GDM1 (cell line): ENCODE measurements at places on chromosomes 11 and 22.

DNA sequence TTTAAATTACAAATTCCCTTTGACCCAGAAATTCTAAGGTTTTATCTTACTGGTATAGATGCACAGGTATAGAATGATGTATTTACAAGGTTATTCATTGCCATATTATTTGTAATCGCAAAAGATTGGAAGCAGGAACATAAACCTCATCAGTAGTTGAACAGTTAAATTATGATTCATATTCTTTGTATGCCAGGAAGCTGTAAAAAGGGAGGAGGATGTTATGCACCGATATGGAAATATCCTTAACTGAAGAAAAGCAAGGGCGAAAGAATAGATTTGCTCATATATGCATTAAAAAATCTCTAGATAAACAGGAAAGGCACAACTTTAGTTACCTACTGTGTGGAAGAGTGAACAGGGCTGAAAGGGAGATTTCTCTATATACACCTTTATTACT lies 36.7 kb downstream of the PPFIA1 start:
- DNase-seq = no peak

GRCh38 chr11:19954899-19955298 lies 205.4 kb downstream of the DBX1 start:
- no peak for DNase-seq

- no peak for DNase-seq
Measured at GRCh38 chr11:43787824-43788223, 92.8 kb upstream of the ALKBH3 start.

DNA sequence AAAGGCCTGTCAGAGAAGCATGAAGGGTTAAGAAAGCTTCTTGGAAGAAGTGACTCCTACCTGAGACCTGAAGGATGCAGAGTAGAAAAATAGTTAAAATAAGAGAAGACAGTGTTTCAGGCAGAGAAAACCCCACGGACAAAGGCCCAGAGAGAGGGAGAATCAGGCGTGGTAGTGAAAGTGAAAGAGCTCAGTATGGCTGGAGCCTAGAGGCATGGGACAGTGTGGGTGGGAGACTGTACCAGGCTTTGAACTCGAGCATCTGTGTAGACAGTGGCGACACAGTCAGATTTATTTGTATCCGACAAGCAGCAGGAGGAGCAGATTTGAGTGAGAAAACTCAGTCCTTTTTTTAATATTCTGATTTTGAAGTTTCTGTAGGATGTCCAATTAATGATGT lies 360.0 kb downstream of the OPCML start:
- no peak for DNase-seq

GRCh38 chr11:130381317-130381716 lies 47.1 kb downstream of the ADAMTS8 start:
- DNase-seq = no peak

GRCh38 chr22:26502688-26503561 lies 9.3 kb downstream of the TFIP11 start:
- DNase-seq = peak; percentile 95

DNA sequence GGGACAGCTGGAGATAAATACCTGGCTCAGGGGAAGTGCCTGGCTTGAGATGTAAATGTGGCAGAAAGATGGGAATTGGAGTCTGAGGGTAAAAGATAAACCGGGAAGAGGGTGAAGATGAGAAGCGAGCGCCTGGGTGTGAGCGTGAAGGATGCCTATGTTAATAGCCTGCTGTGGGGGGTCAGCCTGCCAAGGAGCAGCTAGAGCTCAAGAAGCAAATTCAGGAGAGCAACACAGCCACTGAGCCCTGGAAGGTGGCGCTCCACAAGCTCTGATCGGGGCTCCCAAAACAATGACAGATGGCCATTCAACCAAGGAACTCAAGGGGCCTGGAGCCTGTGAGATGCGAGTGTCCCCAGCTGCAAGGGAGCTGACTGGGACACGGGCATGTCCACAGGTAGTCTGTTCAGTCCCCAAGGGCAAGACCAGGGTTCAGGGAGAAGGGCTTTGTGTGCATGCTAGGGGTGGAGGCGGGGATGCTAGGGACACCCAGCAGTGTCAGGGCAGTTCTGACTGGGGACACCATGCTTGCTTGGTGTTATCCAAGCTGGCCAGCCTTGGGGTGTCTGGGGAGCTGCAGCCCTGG lies 2.8 kb downstream of the GSC2 start:
- no peak for DNase-seq

GRCh38 chr11:3224401-3225057 lies 5.9 kb upstream of the MRGPRG start:
- no peak for DNase-seq

DNA sequence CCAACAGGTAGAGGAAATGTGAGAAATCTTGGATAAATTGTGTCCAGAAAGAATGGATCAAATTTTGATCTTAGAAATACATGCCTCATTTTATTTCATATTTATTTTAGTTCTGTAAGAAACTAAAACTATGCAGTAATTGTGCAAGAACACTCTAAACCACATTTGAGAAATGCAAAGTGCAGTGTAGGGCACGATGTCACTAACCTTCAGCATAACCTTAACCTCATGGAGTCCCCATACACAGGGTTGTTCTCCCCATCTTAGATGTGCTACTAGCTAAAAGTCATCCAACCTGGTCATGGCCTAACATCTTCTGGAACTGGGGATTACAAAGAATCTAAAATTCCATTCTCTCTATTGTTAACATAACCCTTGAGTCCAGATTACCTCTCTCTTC lies 48.4 kb upstream of the ARHGAP42 start:
- DNase-seq = no peak

DNA sequence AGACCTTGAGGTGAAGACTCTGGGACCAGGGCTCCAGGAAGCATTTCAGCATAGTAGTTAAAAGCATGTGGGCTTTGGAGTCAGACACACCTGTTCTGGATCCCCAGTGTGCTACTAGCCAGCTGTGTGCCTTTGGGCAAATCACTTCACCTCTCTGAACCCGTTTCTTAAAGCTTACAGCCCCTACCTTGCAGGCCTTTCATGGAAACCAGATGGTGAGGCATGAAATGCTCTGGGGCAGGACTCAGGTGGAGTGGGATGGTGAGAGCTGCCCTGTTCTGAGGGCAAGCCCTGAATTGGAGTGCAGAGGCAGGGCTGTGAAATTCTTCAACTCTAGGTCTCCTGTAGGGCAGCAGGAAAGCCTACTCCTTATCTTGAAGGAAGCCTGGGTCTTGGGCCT lies 10.5 kb downstream of the UCP2 start:
- DNase-seq = no peak

DNA sequence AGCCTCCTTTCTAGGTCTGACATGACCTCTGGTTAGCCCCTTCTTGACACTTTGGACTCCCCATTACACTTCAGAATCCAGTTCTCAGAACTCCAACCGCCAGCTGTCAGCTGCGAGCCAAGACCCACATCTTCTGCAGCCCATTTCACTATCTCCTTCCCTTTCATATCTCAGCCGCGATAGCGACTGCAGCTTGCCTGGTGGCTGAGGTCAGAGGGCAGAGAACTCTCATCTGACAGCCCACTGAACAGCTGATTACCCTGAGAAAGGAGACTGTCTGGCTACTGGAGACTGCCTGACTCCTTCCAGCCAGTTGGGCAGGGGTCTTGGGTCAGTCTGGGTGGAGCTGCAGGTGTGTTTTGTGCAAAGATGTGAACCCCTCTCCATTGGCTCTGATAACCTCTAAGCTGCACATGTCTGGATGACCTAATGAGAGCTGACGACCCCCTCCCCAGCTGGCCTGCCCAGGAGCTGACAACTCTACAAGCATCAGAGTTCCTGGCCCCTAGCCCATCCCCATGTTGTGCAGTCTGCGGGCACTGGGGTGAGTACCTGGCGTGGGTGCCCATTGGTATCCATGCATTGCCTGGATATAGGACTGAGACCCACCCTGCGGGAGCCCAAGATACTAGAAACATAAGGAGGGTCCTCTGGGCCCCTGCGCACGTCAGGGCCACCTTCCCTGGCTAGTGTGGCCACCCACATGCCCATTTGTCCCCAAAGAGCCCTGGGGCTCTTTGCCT lies 1.1 kb downstream of the CHRM1 start:
- DNase-seq = no peak

- DNase-seq = no peak
Measured at GRCh38 chr11:118046051-118046963, 30.6 kb upstream of the TMPRSS4 start.

- no peak for DNase-seq
Measured at GRCh38 chr11:22878039-22878438, 17.8 kb upstream of the CCDC179 start.

DNA sequence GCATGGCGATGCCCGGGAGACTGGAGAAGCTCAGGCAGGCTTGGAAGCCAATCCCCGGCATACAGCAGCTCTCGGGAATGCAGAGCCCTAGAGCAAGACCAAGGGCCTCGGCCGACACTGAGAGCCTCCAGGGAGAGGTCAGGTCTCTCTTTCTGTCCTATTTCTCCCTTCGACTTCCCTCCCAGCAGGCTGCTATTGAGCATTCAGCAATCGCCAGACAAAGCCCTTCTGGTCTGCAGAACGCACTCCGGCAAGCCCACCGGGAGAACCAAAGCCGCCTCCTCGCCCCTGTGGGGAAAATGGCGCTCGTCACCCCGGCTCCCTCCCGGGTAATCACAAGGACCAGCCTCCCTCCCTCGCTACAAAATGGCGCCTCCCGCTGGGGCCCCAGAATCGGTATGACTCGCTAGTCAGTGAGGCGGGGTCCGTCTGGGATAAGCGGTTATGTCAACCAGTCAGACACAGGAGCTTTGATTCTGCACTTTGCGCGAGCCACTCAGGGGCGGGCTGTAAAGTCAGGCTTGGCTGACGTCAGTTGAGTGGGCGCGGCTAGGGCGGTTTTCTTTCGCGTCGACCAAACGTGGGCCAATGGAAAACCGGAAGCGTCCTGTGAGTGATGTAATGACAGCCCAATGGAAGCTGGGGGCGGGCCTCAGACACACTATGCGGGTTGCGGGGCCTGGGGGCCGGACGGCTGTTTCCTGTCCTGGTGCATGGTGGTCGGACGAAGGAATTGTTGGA lies at the start of gene ZNF143:
Gene ZNF143 (plus strand): TSS at position 691 of the 741 bp plus-strand sequence. CDS start 10,297 bp downstream, outside the sequence.
- DNase-seq = peak; percentile 99

DNA sequence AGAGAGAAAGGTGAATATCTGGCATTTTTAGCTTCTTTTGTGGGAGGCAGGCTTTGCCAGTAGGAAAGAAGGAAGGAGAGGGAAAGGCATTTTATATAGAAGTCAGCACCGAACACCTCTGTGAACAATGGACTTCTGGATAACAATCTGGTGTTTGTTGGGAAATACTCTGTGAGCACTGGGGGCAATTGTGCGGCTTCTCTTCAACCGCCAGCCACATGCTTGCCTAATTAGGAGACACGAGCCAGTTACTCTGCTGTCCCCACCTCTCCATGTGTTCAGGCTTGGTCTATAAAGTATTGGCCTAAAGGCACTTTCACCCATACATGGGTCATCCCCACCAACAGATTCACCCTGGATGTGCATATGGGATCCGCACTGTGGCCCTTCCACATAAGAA lies 523.6 kb downstream of the NTM start:
- DNase-seq = no peak

GRCh38 chr22:41996826-41997225 lies 1.8 kb upstream of the WBP2NL start:
- no peak for DNase-seq
